ENCODE measurements at places on chromosomes 3 and 15.

DNA sequence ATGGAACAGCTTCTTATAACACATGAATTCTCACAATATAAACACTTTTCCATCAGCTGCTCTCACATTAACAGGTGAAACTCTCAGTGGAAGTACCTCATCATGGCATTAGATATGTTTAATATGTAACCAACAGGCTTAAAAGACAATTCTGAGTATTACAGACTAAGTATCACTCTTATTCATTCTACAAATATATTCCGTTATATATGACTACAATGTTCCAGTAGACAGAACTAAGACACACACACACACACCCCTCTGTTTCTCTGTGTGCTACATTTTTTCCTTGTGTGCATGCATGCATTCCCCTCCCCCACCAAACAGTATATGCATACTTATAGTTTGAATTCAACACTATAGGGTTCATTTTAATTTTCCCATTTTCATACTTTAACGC is 32.4 kb downstream of the MRPL3 start:
- DNase-seq: no peak

DNA sequence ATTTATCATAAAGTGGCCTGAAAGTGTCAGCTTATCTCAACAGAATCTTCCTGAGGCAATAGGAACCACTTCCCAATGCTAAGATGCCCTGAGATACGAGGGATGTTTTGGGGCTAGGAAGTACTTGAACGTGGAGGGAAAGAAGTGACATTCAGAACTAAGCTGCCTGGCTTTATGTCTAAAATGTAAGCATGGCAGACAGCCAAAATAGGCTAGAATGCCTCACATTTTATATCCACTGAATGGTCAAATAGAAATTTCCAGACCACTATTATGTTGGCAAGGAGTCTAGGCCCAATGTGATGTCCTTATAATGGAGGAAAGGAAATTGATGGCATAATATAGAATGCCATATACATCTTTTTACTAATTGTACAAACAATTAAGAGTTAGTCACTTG is 154.9 kb downstream of the PEX5L start:
- DNase-seq: no peak

DNA sequence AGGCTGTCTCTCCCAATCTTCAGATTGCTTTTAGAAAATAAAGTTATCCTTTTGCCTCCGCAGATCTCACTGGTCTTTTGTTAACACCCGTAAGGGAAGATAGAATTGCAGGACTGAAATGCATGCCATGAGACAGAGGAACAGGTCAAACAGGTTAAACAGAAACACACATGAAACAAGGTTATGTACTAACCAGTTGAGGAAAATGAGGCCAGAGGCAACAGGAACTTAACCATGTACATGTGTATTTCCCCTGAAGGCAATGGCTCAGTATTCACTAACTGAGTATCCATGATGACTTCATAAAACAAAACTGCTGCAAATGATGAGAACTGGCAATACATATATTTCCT is 169.1 kb upstream of the NSMCE3 start:
- no peak for DNase-seq

DNA sequence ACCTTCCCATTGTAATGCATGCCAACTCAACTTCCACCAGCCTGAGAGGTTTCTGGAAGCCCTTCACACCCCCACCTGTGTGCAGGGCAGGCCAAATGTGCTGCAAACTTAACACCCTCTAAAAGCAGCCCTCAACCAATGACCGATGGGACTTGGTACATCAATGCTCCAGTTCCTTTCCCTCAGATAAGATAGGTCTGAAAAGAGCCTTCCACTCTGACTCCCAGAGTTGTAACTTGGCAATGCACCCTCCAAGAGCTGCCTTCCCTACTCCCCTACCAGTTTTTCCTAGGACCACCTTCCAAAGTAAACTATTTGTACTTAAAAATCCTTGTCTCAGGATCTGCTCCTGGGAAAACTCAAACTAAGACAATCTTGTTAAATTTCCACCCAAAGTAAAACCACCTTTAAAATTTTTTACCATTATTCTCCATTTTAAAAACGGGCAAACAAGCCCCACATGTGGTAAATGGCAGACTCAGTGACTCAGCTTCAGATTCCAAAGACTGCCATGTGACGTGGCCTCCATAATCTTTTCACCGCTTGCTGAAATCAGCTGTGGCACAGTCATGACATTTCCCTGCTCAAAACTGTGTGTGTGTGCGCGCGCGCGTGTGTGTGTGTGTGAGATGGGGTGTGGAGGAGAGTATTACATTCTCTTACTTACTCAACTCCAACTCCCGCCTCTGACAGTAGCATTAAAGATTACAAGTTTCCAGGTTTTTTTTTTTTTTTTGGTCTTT is 17.2 kb downstream of the RASGRP1 start:
- no peak for DNase-seq

DNA sequence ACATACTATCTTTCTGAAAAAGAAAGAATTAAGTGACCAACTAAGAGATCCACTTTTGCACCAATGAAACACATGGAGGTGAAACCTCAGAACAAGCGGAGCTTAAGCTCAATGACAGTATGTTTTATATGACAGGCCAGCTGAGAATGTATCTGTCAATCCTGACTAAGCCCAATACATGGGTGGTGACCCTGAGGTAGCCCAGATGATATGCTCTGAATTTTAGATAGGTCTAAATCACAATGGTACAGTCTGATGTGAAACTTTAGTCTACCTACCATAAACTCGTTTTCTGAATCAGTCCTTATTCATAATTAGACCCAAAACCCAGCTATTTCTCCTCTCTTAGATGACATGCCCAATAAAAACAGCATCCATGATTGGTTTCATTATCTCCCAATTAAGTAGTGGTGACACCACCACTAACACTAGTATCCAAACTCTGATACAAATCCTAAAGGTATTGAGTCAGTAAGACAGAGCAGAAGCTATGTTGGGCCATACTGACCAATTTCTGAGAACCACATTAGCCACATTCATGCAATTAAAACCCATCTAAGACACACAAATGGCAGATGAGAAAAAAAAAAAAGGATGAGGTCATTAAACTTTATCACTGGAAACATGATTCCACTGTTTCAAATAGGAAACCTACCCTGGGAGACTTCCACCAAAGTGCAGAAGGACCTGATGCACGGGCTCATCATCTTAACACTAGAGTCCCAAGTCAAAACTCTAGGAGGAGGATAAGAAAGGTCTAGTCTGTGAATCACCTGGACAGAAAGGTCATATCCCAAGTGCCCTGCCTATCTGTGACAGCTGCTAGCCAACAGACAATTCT is 20.6 kb downstream of the CMTM6 start:
- DNase-seq: no peak

DNA sequence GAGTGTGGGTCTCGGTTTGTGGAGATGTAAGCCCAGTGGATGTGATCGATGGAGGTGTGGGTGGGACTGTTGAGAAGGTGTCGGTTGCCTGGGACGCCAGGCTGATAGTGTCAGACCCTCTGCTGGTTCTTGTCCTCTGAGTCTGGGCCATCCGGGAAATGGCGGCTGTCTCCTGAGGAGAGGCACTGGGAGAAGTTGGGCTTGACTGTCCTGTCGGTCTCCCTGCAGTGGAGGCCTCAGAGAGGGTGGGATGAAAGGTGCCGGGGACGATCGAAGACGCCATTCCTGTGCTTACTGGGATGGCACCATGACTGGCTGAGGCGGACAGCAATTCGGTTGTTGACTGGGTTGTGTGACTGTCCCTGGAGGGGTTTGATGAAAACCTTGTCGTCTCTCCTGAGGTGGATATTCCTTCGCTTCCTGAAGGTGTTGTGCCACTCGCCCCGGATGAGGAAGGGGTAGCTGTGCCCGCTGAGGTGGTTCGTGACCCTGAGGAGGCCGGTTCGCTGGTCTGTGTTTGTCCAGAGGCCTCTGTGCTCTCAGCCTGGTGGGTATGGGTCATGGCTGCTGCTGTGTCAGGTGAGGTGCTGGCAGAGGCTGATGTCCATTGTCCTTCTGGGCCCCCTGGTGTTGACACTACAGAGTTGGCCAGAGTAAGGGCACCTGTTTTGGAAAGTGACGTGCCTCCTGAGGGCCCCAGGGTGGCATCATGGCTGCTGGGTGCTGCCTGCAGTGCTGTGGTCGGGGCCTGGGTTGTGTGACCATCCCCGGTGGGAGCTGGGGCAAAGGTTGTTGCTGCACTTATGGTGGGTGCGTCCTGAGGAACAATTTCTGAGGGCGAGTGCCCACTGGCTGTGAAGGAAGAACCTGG is 22.8 kb downstream of the MUC4 start:
- no peak for DNase-seq

DNA sequence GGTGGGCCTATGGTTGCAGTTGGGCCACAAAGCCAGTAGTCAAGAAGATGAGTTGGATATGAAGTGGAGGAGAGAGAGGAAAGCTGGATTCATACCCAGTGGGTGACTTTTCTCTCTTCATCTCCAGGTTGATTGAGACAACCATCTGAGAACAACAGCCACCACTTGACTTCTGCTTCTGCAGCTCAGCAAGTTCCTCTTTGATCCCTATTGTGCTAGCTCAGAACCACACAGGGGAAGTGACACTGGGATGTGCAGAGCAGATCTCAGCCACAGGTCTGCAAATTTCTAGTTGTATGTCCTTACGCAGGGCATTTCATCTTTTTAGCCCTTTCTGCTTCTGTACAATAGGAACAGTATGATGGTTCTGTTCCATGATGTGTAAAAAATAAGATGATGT is 459.2 kb upstream of the ARRDC4 start:
- no peak for DNase-seq

GRCh38 chr3:9398700-9399336 is 1.4 kb downstream of the SETD5 start:
- no peak for DNase-seq

GRCh38 chr3:13292375-13292774 is 127.7 kb downstream of the NUP210 start:
- no peak for DNase-seq

DNA sequence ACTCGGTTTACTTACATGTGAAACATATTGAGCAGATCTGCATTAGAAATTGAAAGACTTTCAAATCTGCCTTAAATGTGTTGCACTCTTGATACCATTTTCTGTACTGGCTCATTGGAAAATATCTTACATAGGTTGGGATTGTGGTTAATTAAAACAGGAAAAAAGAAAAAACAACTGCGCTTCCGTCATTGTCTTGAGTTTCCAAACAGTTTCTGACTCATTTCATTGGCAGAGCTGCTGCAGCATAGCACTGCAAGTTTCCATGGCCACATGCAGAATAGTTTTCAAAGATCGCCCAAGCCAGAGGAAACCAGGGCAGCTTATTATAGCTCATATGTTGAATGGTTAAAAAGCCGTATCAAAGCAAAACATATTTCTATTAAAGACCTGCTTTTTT is 446.6 kb upstream of the BCHE start:
- no peak for DNase-seq

GRCh38 chr15:80568876-80569605 is 126.1 kb upstream of the ABHD17C start:
- DNase-seq: no peak

DNA sequence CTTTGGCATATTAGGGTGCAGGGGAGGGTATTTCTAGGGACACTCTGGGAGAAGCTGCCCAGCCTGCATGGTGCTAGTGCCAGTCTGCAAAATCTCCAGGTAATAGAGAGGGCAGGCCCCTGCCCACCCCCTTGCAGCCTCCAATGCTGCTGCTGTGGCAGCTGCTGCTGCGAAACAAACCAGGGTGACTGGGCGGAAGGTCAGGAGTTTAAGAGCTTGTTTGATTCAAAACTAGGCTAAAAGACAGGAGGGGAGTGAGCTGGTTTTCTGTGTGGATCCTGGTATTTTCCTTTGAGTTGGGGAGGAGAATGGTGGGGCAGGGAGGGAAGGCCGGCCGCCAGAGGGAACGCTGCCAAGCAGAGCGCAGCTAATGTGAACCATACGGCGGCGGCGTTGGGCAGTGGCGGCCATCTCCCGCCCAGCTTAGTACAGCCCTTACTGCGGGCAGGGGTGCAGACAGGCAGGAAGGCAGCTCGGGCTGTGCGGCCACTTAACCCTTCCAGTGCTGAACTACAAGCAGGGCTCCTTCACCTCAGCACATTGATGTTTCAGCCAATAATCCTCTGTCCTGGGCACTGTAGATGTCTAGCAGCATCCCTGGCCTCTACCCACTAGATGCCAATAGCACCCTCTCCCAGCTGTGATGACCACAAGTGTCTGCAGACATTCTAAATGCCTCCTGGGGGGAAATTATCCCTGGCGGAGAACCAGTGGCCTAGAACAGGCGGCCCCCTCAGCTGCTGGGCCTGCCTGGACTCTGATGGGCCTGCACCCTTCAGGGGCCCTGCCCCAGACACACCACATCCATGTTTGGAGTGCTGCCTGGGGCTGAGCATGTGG is 125.7 kb downstream of the EEFSEC start:
- no peak for DNase-seq

DNA sequence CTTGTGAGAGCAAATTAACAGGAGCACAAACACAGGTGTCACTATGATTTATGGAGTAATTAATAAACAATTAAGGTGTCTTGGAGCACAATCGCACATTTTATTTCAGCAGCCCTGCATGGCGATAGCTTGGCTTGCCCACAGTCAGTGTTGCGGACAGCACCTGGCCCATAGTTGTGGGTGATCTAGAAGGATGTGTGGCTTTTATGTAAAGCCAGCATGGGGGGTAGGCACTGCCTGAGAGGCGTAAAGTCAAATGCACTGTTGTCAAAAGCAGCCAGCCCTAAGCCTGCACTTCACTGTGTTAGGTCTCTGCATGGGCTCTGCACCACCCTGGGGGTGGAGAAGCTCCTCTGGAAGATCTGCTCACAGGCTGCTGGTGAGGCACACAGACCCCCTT is 177.4 kb upstream of the PPP2R3A start:
- DNase-seq: no peak

DNA sequence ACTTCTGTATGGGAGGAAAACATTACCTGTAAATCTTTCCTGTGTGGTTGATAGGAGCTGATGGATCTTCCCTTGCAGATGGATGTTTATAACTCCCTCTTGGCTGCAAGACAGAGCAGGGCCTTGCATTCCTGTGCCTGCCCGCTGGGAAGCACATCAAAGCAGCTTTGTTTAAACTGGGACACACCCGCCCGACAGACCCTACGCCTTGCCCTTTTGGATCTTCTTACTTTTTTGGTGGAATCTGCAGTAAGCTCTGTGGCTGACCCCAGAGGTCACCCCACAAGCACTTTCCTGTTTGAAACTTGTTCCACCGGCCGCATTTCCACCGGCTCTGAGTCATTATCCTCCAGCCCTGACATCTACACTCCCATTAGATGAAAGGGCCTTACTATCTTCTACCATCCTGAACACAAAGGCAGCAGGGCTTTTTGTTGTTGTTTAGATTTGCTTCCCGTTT is 244.1 kb upstream of the STT3B start:
- DNase-seq: peak; percentile 15

Data from activated CD4-positive, alpha-beta T cell treated with anti-CD3 and anti-CD28 coated beads for 24 hours (primary cell).